SK-MEL-5 (cell line): ENCODE measurements at places on chromosomes 2 and 18.

- DNase-seq = no peak
Observed at GRCh38 chr2:159506764-159507440, 109.4 kb downstream of the BAZ2B start.

DNA sequence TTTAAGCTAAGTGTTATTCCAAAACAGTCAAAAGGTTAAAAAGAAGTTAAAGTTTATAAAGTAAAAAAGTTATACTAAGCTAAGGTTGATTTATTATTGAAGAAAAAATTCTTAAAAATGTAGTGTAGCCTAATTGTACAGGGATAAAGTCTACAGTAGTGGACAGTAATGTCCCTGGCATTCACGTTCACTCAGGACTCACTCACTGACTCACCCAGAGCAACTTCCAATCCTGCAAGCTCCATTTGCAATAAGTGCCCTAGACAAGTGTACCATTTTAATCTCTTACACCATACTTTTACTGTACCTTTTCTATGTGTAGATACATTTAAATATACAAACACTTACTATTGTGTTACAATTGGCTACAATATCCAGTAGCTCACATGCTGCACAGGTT, 86.1 kb downstream of the CACNB4 start:
- DNase-seq = no peak

DNA sequence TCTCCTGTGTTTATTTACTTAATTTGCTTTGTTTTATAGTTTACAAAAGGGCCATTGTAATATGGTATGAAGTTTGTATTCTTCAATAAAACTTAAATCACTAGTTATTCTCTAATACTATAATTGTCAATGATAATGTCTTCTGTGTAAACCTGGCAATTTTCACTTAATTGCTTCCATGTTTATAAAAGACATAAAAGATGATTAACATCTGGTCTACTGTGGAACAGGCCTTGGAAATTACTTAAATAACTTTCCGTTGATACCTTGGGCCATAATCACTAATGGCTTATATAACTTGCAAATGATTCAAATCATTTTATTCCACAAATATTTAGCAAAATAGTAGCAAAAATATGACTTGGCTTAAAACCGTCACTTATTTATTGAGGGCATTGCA, 743.8 kb downstream of the DSC3 start:
- no peak for DNase-seq

DNA sequence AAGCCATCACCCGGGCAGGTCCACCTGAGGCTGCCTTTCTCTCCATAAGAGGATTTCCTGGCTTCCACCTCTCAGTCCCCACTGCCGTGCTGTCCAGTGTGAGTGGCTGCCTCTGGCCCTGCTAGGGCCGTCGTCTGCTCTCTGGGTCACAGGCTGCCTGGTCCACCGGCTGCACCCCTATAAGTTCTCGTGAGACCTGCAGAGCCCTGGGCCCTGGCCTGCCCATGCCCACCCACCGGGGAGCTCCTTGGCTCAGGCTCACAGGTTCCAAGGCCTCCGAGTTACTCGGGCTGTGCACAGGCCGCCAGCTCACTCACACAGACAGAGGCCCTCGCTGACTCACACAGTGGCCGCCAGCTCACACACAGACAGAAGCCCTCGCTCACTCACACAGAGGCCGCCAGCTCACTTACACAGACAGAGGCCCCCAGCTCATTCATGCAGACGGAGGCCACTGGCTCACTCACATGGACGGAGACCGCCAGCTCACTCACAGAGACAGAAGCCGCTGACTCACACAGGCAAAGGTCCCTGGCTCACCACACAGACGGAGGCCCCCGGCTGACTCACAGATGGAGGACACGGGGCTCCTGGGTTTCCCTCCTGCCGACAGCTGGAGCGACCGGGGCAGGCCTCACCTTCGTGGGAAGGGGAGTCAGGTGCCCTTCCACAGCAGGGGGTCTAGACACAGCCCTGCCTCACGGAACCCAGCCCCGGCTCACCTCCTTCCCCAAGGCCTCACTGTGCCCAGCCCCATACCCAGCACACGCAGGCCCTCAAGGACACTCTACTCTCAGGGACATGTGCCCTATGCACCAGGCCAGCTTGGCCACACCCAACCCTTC, 334.1 kb upstream of the MYT1L start:
- DNase-seq = no peak

DNA sequence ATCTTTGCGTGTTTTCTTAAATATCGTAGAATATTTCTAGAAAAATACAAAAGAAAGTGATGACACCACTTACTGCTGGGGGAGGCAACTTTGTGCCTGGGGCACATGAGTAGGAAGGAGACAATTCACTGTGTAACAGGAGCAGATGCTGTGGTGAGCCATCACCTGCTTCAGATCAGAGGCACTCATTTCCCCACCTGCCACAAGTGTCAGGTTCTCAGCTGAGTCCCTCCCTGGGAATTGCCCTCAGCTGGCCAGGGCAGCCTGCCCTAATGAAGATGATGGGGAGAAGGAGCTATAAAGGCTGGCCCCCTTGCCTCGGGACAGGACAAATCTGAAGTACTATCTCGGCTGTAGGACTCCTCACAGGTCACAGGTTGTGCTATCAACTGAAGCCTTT, 322.8 kb downstream of the STK39 start:
- DNase-seq = no peak

DNA sequence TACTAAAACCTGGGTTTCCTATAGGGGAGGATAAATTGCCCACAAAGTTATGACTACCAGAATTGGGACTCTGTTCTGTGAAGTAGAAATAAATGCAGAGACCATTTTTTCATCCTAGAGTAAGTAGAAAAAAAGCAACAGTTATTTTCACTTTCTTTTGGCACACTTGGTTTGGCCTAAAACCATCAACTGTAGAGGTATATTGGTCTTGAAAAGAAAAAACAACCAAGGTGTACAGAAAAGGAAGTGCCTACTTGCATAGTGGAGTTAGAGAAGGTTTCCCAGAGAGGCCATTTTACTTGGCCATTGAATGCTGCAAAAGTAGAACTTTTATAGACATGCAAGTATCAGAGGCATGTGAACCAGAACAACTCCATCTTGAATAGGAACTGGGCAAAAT, 89.4 kb upstream of the TACR1 start:
- DNase-seq = no peak

DNA sequence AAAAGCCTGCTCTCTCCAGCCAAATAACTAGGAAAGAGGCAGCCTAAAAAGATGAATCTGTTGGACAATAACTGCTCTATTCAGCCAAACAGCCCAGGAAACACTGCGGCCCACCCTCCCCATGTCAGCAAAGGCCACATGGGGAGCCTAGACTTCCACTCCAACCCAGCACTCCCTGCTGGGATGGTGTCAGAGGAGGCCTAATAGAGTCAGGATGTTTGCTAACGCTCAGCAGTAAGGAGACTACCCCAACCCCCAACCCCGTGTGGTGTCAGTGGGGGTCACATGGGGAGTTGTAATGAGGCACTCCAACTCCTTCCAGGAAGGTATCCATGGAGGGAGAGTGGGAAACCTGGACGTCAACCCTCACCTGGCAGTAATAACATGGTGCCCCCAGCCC, 41.6 kb downstream of the ZBTB7C start:
- DNase-seq = no peak

DNA sequence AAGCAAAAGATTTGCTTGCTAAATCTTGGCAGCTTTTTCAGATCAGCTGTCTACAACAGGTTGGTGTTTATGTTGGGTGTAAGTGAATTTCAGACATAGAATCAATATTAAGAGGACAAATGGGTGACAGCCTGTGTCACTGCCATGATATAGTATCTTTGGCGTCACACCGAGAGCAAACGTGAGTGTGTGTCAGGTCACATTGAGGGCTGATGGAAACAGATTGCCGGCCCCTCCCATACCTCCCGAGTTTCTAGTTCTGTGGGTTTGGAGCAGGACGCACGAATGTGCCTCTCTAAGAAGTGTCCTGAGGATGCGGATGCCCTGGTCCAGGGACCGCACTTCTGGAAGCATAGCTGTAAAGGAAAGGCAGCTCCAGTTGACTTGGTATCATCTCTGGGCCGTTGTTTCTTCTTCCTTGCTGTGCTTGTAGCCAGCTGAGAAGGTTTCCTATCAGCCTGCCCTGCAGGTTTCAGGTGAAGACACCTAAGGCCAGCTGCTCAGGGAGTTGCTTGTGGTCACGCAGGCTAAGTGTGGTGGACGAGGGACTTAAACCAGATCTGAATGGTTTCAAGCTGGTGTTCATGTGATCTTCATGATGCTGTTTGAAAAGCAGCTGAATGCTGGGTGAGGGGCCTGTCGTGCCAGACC, 6.4 kb downstream of the AGAP1 start:
- DNase-seq = no peak

- peak; percentile 34 for DNase-seq
Observed at GRCh38 chr18:45106331-45106774, 425.7 kb downstream of the SETBP1 start.

DNA sequence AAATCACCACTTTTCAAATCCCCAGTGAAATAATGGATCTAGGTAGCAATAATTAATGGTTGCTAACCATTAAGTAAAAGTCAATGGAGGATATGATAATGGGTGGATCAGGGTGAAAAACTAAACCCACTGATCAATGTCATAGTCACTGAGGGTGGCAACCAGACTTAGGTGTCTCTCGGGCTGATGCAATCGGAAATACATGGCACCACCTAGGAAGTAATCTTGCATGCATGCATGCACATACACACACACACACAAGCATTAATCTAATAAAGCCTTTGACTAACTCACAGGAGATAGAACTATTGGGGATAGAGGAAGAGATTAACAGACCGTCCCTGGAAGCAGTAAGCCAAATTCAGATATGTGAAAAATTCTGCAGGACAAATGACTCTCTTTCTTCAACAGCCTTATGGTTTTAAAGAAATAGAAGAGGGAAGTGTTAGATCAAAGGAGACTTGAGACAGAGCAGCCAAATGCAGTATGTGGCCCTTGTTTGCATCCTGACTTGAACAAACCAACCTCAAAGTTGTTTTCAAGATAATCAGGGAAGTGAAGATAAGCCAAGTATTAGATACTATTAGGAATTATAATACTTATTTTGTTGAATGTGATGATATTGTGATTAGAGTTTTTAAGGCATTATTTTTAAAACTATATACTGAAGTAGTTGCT, 186.0 kb upstream of the RMP24 start:
- DNase-seq = no peak

- DNase-seq = no peak
Observed at GRCh38 chr2:23446916-23447315, 61.9 kb downstream of the KLHL29 start.

GRCh38 chr2:144479659-144480058, 40.3 kb downstream of the ZEB2 start:
- no peak for DNase-seq

- no peak for DNase-seq
Observed at GRCh38 chr2:233747283-233747544, 12.9 kb upstream of the UGT1A1 start.

- DNase-seq = no peak
Observed at GRCh38 chr2:133424876-133425275, 143.4 kb downstream of the NCKAP5 start.

GRCh38 chr18:395456-396250, 104.8 kb downstream of the COLEC12 start:
- DNase-seq = no peak

- DNase-seq = no peak
Observed at GRCh38 chr2:237058423-237058822, 27.3 kb upstream of the COPS8 start.

GRCh38 chr18:48132797-48133655, 202.6 kb upstream of the SMAD2 start:
- DNase-seq = no peak

DNA sequence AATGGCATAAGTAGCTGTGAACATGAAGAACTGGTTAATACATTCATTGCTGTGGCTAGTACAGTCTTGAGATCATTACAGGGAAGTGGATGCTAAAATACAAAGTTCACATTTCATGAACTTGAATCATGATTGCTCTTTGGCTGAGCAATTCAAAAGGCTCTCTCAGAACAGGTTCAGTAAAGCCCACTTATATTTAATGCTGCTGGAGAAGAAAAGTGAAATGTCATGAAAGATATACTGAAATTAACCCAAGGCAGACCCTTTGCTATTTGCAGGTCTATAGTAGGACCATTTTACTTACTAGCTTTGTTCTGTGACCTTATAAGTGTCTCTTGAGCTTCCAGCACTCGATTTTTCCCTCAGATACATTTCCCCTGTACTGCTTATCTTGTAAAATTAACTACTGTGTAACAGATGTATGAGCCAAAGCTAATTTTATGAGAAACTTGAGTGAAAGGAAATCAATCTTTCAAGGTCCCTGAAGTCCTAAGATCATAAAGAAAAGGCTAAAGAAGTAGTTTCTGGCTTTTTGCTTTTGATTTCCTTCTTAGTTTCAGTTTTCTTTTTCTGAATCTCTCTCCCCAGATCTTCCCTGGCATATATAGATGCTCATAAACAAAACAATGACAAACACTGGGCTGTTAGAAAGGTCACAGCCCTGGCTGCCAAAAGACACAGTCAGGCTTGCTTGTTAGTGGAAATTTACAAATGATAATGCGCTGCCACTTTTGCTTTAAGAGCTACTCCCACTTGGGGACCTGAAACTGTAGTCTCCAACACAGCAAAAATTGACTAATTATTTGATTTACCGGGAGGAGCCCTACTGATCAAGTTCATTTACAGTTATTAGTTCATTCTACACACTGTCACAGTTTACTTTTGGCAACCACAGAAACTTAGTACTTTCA, 132.7 kb upstream of the XPO1 start:
- peak; percentile 52 for DNase-seq
